ENCODE measurements at places on chromosomes 6 and 20.

DNA sequence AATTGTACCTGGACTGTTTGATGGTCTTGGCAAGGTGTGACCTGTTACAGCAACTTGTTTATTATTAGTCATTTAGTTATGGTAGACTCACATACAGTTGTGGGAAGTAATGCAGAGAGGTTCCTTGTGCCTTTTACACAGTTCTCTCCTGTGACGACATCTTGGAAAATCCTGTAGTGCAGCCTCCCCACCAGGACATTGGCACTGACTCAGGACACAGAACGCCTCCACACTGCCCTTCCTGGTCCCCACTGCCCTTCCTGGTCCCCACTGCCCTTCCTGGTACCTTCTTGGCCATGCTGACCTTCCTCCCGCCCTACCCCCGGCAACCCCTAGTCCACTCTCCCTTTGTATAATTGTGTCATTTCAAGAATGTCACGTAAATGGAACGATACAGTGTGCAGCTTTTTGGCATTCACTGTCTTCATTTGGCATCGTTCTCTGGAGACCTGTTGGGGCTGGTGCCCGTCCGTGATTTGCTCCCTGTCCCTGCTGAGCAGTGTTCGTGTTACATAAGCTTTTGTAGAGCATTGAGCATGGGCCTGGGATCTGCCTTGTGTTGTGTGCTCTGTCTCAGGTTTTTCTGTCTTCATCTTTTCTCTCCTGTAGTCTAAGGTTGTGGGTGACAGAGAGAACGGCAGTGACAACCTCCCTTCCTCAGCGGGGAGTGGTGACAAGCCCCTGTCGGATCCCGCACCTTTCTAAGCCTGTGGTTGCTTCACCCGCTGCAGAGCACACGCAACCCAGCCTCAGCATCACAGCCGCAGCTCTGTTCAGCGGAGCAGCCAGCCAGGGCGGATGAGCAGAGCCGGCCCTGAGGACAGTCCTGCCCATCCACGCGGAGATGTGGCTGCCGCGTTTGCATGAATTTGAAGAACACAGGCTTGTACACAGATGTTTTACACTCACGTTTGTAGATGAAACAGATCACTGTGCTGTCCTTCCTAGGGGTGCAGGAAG lies 5.4 kb upstream of the DNAJC5 start:
- DNase-seq, result no peak

DNA sequence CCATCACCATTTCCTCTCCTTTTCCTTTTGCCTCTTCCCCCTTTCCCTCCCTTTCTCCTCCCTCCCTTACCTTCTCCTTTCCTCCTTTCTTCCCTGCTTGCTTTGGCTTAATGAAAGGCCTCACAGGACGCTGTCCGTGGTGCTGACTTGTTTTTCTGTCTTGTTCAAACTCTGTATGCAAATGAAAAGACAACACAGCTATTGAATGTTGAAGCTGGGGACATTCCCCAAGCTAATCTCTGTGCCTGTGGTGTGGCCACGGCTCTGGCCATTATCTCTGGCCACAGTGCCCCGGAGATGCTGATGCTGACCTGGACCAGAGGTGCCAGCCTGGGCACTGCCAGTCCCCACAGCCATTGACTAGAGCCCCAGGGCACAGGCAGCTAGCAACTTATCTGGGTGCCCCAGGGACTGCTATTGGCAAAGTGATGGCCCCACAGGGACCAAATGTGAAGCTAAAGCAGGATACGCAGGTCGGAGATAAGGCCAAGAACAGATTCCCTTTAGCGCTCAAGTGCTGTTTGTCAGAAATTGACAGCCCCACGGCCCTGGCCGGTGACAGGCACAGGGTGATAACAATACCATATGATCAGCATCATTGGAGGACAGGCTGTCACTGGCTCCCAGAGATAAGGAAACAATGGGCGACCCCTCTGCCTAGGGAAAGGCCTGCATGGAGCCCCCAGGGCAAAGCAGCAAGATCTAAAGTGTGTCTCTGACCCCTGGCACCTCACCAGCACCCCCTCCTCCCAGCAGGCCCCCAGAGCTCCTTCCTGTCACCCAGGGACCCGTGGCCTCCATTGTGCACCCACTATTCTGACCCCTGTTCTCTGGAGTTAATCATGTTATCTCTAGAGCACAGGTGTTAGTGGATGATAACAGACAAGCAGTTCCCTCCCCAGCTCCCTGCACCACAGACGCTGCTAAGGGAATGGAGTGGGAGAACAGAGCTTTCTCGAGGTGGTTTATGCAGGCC lies 31.6 kb upstream of the SLC32A1 start:
- DNase-seq, result peak; percentile 76

GRCh38 chr20:2693286-2694007 lies 867 bp downstream of the EBF4 start:
- peak; percentile 82 for DNase-seq

DNA sequence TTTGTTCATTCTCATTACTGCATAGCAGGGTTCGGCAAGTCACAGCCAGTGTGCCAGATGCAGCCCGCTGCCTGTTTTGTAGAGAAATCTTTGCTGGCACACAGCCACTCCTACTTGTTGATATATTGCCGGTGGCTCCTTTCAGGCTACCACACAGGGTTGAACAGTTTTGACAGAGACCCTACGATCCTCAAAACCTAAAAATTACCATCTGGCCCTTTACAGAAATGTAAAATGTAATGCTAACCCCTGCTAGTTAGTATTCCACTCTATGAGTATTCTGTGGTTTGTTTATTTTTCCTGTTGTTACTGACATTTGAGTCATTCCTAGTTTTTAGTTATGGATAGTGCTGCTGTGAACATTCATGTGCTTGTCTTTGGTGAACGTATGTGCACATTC lies 11.5 kb downstream of the DHX35 start:
- DNase-seq, result no peak

GRCh38 chr20:37356387-37356786 lies 10.4 kb downstream of the SRC start:
- DNase-seq, result peak; percentile 50

DNA sequence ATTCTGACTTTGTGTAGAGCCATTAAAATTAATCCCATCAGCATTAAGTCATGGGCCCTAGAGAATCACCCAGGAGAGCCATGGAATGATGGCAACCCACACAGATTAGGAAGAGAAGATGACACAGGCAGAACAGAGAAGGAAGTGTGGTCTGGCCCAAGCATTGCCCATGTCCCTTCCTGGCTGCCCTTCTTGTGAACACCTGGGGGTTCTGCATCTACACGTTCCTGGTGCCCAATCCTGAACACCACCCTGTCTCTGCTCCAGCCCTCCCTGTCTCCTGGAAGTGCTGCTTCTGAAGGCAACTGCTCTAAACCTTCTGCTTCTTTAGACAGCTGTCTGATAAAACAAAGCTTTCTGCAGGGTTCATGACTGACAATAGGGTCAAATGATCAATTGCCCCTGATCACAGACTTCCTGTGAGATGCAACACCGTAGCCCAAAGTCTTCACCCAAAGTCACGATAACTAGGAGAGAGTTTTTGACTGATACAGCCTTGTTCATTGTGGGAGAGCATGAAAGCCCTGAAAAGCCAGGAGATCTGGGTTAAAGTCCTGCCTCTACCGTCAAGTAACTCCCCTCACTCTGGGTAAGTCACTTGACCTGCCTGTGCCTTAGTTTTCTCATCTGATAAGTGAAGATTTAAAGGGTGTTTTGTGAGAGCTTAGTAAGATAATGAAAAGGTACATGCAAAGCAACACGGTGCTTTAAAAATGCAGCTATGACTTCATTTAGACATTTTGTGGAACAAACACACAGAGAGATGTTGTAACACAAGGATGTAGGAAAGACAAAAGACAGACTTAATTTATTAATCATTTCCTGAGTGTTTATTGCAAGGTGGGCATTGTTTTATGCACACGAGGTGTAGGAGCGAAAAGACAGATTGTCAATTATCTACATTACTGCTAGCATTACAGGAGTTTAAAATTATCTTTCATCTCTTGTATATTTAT lies 291.2 kb upstream of the STXBP5 start:
- DNase-seq, result no peak

DNA sequence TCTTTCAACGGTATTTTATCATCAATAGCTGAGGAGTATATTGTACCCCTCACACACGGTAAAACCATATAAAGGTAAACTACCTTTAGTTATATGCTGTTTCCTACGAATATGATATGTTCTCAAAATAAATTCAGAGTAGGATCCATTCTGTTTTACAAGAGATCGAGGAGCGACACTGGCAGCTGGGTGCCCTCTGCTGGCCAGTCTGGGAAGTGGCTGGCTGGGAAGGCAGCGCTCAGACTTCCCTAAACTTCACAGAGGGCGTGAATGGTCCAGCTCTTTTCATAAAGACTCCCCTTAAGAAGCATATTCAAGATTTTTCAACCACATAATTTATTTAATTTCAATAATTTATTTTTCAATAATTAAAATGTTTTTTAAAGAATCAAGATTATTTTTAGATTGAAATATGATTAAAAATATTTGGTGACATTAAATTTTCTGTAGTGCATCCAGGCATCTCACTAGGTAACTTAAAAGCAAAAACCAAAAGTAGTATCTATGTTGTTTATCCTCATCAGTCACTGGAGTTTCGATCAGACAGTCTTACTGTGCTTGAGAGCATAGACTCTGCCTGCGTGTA lies 187.5 kb upstream of the PDE10A start:
- DNase-seq, result peak; percentile 86

DNA sequence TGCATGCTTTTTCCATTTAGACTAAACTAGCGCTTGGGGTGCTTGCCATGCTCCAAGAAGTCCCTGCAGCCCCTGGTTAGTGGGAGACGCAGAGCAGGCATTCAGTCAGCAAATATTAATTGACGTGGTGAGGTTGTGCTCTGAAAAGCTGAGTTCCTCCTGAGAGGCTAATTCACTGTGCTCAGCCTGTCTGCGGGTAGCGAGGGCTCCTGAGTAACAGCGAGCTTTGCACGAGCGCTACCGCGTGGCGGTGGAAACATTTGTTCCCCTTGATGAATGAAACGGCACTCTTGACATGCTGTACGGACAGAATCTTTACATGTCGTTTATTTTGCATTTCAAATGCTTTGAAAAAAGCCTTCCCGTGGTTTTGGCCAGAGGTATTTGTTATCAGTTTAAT lies 170.6 kb upstream of the AGPAT4 start:
- DNase-seq, result no peak

DNA sequence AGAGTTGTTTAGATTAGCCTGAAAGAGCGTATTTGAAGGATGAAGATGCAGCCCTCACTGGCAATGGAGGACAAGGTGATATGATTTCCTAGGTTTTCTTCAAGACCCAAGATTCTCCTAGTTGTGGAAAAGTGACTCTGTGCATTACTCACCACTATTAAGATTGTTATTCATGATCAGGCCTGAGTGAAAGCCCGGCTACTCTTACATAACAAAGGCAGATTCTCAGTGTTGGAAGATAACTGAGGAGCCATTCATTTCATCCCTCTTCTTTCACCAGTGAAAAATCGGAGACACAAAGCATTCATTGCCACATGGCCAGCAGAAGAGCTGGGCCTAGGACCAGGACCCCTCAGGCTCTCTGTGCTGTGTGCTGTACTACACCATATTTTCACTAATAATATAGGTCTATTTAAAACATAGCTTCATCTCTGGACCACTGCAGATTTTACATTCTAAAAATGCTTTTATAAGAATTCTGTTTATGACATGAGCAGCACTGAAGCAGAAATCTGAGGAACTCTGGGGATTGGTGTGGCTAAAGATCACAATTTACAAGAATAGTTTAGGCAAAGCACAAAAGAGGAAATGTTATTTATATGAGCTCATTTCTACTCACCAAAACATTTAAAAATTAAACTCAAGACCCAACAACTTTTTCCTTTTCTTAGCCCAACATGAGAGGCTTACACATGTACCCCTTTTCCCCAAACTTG lies 181.9 kb upstream of the CCN2 start:
- no peak for DNase-seq

DNA sequence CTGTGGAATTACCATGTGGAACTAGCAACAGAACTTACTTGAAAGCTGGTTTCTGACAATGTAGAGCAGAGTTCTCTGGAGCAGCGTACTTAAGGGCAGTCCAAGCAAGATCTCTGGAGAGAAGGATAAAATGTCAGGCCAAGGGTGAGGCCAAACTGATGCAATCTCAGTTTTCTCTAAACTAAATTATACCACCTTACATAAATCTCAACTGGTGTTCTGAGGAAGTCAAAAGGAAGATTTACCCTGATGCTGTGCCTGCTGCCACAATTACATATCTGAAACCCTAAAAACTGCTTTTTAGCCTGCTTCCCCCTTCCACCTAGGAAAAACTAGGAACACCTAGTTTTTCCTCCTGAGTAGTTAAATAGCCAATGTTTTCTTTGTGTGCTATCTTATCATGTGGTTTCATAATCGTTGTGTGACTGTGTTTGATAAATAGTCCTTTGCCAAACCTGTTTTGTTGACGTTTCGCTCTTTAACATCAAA lies 28.1 kb downstream of the NCOA7 start:
- DNase-seq, result no peak

DNA sequence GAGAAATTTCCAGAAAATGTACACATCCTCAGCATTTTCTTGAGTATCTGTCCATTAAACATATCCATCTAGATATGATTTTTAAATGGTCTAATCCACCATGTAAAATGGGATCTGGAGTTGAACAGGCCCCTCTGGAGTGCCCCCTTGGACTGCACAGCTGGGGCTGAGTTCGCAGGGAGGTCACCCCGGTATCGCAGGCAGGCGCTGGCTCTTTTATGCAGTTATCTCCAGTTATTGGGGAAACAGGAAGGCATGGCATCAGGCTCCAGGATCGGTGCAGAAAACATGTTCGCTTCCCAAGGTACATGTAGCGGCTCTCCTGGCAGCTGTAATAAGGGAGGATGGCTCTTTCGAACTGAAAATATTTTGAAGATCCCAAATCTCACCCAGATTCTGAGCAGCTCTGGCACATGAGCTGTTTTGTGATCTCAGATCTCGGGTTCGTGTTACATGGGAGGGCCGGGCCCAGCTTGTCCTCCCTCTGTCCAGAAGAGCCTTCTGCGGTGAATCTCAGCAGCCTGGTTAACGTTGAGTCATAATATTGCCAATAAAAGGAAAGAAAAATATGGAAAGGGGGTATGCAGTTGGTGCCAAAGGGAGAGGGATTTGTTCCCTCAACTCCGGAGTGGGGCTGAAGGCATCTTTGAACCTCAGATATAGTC lies 167.7 kb downstream of the EYA2 start:
- no peak for DNase-seq

- no peak for DNase-seq
These were observed 46.5 kb downstream of the SLC22A3 start for GRCh38 chr6:160394654-160395035.

GRCh38 chr6:166955865-166956443 lies 396 bp downstream of the RNASET2 start:
- no peak for DNase-seq

DNA sequence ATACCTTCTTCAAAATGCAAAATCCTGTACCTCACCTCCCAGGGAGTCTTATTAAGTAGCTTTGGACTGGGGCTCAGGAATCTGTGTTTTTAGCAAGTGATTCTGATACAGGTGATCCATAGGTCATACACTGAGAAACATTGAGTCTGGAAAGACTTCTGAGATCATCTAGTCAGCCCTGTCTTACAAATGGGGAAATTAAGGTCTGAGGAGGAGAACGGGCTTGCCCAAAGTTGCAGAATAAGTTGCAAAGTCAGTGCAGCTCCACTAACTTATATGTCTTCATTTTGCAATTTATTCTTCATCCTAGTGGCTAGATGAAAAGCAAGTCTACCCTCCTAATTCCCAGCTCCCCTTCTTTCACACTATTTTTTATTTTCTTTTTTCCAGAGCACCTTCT lies 28.9 kb downstream of the KCNS1 start:
- DNase-seq, result no peak

GRCh38 chr6:93391965-93392364 lies 27.4 kb downstream of the EPHA7 start:
- DNase-seq, result no peak

Data from activated effector memory CD4-positive, alpha-beta T cell treated with anti-CD3 and anti-CD28 coated beads, Interleukin-2, amount 50 U/mL, for 16 hours (primary cell).